Nasal cavity respiratory epithelium epithelial cell of viscerocranial mucosa (primary cell): ENCODE measurements at places on chromosomes 4 and X. TPM values are rescaled to one million over a fixed set of nuclear protein-coding genes. Genes with fewer than 3 reads are reported as not detected.

CCNA2 gene
- 0.34 and 0.93 TPM in 2 replicates for total RNA-seq

BRS3 gene
- total RNA-seq: not detected in 2 replicates

STK32B gene
- under 0.01 TPM in 2 replicates for total RNA-seq

NPY1R gene
- under 0.01 TPM in 2 replicates for total RNA-seq

FRMD7 gene
- total RNA-seq: not detected in 2 replicates

PNMA3 gene
- under 0.01 TPM in 1 of 2 replicates, not detected in the other for total RNA-seq

C4orf54 gene
- under 0.01 and 0.64 TPM in 2 replicates for total RNA-seq

EMCN gene
- total RNA-seq: under 0.01 TPM in 1 of 2 replicates, not detected in the other

MAGEA2 gene
- not detected in 2 replicates for total RNA-seq

RBM46 gene
- 0.07 and 0.34 TPM in 2 replicates for total RNA-seq

NWD2 gene
- 0.07 and 0.34 TPM in 2 replicates for total RNA-seq

ZNF711 gene
- total RNA-seq: 3.4 and 7.0 TPM in 2 replicates

NEIL3 gene
- 0.43 and 1.4 TPM in 2 replicates for total RNA-seq

OTC gene
- not detected in 2 replicates for total RNA-seq

LSM6 gene
- 24.0 and 32.5 TPM in 2 replicates for total RNA-seq

CXCL11 gene
- 0.68 and 0.71 TPM in 2 replicates for total RNA-seq

ADH6 gene
- not detected in 2 replicates for total RNA-seq

BMX gene
- not detected in 2 replicates for total RNA-seq

DCLK2 gene
- under 0.01 TPM in 1 of 2 replicates, not detected in the other for total RNA-seq

BST1 gene
- 0.14 and 0.68 TPM in 2 replicates for total RNA-seq

KCNE5 gene
- under 0.01 and 0.07 TPM in 2 replicates for total RNA-seq

LGI2 gene
- total RNA-seq: under 0.01 TPM in 1 of 2 replicates, not detected in the other

RAB41 gene
- not detected in 2 replicates for total RNA-seq

ARHGEF6 gene
- total RNA-seq: 0.34 and 2.8 TPM in 2 replicates

MGAT4D gene
- not detected in 2 replicates for total RNA-seq

KCNIP4 gene
- 0.28 and 0.34 TPM in 2 replicates for total RNA-seq

GSX2 gene
- total RNA-seq: not detected in 2 replicates

HAND2 gene
- not detected in 2 replicates for total RNA-seq

ZCCHC18 gene
- total RNA-seq: not detected in 2 replicates

PDZD4 gene
- 0.36 TPM in 1 of 2 replicates, not detected in the other for total RNA-seq

AFM gene
- not detected in 2 replicates for total RNA-seq

TMPRSS11D gene
- total RNA-seq: 11.0 and 11.3 TPM in 2 replicates

FABP2 gene
- total RNA-seq: not detected in 2 replicates

IL2RG gene
- 0.36 TPM in 1 of 2 replicates, not detected in the other for total RNA-seq

XKRX gene
- 0.64 and 1.0 TPM in 2 replicates for total RNA-seq

CFP gene
- total RNA-seq: under 0.01 and 0.07 TPM in 2 replicates

GLRA3 gene
- total RNA-seq: not detected in 2 replicates

DCX gene
- total RNA-seq: not detected in 2 replicates

USP17L10 gene
- not detected in 2 replicates for total RNA-seq

MAGEA2B gene
- not detected in 2 replicates for total RNA-seq

FGD1 gene
- total RNA-seq: 2.1 and 5.6 TPM in 2 replicates

ZDHHC15 gene
- total RNA-seq: not detected in 2 replicates

GRIA2 gene
- total RNA-seq: not detected in 2 replicates

MCF2 gene
- total RNA-seq: 0.07 and 0.34 TPM in 2 replicates

CXCL1 gene
- 4.1 and 88.6 TPM in 2 replicates for total RNA-seq

PLXNB3 gene
- total RNA-seq: 2.7 and 28.8 TPM in 2 replicates
